ENCODE measurements at places on chromosomes 1 and 21. TPM values are rescaled to one million over a fixed set of nuclear protein-coding genes. Genes with fewer than 3 reads are reported as not detected.

DNA sequence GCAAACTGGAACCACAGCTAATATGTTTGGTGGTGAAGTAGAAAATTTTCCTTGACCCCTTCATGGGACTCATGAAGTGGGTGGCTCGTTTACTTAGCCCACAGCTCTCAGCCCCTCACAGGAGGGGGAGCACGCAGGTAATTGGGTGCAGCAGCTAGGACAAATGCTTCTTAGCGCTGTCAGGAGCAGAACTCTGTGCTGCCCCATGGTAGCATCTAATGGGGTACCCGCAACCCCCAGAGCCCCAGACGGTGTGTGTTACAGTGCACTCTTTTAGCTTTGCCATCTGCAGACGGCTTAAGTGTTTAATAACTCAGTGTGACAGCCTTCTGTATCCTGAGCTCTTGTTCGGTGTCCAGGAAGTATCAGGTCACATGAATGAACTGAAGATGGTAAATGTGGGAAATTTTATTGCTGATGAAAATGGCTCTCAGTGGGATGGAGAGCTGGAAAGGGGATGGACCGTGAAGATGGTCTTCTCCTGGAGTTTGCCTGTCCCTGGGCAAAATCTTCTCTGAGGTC, 189.6 kb upstream of the ZRANB2 start:
- no peak for DNase-seq

GRCh38 chr1:68010090-68010489, 40.3 kb downstream of the DIRAS3 start:
- DNase-seq: no peak

DNA sequence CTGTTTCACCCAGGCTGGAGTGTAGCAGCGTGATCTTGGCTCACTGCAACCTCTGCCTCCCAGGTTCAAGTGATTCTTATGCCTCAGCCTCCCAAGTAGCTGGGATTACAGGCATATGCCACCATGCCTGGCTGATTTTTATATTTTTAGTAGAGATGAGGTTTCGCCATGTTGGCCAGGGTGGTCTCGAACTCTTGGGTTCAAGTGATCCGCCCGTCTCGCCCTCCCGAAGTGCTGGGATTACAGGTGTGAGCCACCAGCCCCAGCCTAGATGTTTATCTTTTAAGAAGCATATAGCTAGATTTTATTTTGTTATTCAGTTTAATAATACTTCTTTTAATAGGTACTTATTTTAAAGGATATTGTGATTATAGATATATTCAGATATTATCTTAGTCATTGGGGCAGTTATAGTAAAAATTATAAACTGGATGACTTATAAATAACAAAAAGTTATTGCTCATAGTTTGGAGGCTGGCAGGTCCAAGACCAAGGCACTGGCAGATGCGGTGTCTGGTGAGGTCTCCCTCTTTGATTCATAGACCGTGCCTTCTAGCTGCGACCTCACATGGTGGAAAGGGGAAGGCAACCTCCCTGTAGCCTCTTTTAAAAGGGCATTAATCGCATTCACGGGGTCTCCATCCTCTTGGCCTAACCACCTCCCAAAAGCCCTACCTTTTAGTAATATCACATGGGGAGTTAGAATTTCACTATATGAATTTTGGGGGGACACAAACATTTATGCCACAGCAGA, 3.1 kb upstream of the KCNE2 start:
- DNase-seq: no peak

DNA sequence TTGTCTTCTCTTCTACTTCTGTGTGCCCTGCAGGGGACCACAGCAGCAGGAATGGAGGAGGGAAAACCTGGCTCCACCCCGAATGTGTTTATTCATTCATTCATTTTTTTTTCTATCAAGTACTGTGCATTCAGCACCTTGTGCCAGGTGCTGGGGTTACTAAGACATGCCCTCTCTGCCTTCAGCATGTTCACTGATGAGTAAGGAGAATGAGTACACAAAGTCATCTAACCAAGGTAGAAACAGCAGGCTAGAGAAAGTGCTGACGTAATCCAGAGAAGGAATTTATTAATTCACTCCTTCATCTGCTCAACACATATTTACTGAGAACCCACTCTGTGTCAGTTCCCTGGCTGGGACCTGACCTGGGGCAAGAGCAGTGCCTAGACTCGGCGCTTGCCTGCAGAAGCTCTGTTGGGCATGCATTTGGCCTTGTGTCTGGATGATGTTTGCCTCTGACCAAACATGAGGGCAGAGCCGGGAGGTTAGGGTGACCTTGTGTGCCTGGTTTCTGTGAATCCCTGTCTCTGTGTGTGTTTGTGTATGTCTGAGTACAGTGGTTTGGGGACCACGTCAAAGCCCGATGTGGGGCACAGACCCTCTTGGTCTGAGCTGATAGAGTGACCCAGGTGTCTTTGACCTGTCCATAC, 3.3 kb upstream of the MYOG start:
- no peak for DNase-seq

GRCh38 chr1:172895050-172895460, 155.7 kb downstream of the TNFSF18 start:
- DNase-seq: no peak

DNA sequence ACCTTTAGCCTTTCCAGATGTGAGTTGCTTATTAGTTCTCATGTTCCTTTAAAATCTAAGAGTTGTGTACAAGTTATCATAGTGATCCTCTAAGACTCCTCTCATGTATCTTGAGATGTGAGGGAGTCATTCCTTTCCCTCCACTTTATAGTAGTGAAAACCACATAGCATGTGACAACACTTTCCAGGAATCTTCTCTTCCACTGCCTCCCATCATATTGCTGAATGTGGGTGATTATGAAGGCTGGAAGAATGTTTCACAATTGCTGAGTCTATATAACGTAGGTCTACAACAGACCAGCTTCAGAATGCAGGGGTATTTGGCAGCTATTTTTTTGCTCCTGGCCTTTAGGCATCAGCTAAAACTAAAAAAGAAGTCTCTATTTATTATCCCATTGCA, 44.7 kb upstream of the LRRC7 start:
- DNase-seq: no peak

DNA sequence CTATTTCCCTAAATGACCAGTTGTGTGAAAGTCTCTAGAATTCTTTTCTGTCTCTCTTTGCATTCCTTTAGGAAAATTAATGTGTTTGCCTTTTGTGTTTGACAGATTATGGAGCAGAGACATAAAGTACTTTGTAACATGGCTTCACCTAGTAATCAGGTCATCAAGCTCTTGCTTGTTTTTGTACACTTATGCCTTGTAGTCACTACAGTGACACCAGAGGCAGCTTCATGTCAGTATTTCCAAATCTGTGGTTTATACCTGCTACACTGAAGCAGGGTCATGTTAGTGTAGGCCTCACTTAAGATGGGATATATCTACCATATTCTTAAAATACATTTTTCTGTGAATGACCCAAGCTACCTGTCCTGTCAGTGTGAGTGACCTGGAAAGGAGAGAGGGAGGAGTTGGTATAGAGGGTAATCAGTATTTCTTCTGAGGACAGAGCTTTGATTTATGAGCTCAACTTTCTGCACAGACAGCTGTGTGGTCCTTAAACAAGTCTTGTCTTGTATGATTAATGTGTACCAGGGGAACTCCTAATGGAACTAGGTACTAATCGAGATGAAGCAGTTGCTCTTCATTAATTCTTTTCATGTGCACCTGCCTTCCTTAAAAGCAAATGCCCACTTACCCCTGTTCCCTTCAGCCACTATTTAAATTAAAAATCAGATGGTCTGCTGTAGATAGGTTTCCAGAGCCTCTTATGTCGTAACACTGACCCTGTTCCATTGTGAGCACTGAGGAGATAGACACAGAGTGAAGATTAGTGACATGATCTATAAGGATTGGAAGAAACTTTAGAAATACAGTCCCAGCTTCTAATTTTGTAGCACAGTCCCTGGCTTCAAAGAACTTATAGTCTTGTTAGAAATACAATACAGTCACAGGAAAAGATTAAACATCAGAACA, 45.7 kb downstream of the MACO1 start:
- DNase-seq: no peak

DNA sequence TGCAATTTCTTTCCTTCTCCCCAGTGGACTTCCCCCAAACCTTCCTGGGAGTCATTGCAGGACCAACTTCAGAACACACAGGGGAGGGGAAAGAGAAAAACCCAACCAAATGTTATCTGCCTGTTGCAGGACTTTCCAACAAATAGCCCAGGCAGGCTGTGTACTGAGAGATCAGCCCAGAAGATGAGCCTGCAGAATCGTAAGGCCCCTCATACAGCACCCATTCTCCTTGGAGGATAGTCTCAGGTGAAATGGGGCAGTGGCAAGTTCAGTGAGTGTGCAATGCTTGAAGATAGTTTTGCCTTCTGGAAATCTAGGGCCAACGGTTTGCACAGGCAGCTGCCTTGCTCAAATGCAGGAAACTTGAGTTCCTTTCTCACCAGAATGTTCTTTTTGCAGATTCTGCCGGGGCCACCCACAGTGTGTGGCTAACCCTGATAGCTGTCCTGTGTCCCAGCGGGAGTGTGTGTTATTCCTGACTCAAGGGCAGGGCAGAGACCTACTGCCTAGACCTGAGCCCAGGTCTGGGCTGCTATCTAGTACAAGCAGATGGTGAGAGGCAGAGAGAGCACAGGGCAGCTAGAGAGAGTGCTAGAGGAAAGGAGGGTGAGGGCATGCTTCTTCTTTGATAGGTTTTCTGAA, 48.8 kb downstream of the GADD45A start:
- DNase-seq: no peak

GRCh38 chr1:180255536-180256340, 25.7 kb downstream of the LHX4 start:
- no peak for DNase-seq

DNA sequence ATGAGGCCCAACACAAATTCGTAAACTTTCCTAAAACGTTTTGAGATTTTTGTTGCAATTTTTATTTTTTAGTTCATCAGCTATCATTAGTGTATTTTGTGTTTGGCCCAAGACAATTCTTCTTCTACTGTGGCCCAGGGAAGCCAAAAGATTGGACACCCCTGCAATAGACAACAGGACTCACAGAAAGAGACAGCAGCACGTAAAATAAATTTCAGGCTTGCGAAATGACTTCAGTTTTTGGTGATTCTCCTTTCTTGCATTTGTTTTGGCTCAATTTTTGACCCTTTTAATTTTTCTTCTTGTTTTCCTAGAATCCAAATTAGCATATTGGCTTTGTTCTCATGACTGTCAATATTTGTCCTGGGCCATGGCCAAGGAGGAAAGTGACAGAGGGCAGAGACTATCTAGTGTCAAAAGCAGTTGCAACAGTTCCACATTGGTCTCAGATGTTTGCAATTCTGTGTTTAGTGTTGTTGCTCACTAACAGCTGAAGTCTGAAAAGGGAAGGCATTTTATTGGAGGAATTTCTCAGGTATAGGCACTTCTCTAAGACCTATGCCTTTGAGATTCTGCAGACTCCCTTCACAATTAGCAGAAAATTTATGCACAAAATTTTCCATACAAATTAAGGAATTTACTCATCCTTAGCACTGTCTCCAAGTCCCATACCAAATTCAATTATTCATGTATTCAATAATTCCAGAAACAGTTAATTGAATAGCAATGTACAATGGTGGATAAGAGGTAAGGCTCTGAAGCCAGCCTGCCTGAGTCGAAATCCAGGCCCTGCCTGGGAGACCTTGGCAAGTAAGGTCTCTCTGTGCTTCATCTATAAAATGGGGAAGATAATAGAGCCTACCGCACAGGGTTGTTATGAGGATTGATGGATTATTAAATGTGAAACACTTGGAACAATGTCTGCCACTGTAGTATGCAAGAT, 160.9 kb upstream of the IVNS1ABP start:
- no peak for DNase-seq

DNA sequence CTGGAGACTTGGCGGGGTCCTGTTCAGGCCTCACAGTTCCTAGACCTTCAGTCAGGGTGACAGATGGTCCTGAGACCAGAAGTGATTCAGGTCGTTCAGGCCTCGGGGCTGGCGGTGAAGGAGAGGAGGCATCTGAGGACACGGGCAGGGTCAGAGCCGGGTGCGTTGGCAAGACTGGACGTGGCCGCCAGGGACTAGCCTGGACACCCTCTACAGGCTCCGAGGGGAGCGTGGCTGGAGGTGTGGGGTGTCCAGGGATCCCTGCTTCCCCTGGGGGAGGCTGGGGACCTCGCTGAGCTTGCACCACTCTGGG, 64.0 kb upstream of the TARDBP start:
- no peak for DNase-seq

GRCh38 chr1:193537266-193538002, 351.0 kb upstream of the B3GALT2 start:
- no peak for DNase-seq

GRCh38 chr1:235326719-235327558, 1.0 kb downstream of the ARID4B start:
- peak; percentile 60 for DNase-seq

GRCh38 chr1:191886977-191887376, 271.3 kb upstream of the RGS18 start:
- no peak for DNase-seq

DNA sequence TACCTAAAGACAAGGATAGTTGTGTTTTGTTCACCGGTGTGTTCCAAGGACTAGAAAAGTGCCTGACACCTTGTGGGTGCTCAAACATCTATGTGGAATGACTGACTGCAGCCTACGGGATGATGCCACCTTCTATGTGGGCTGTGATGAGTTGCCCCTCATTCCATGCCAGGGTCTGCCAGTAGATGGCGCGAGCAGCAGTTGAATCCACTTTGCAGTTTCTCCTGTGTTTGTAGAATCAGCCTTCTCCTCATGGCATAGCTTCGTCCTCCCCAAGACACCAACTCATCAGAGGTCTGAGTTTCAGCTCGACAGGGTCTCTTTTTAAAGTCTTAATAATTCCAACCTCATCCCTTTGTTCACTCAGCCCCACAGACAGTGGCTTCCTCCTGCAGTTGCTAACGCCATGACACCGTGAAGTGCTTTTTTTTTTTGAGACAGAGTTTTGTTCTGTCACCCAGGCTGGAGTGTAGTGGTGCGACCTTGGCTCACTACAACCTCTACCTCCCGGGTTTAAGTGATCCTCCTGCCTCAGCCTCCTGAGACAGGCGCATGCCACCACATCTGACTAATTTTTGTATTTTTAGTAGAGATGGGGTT, 133.7 kb downstream of the CAPN8 start:
- peak; percentile 72 for DNase-seq

- no peak for DNase-seq
Observed at GRCh38 chr1:117613249-117613968, 7.6 kb downstream of the TENT5C start.

DNA sequence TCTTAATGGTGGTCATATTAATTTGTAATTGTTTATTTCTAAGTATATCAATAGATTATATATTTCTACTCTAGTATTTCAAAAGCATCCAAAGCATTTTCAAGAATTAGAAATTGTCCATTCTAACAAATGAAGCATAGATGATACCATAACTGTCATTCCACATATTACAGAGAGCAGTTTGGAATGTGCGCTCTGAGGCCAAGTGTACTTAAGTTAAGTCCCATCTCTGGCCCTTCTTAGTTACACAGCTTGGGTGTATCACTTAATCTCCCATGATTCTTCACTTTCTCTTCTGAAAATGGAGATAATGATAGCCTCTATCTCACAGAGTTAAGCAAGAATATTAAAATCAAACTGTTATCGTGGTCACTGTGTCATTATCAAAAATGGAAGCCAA, 281.1 kb downstream of the MRPL39 start:
- DNase-seq: no peak

- no peak for DNase-seq
Observed at GRCh38 chr1:182835806-182836205, 3.3 kb upstream of the DHX9 start.

ZNF326 gene
- total RNA-seq: 33.9 TPM

ITLN2 gene
- total RNA-seq: not detected

RIPK4 gene
- 1.3 TPM for total RNA-seq

HCRTR1 gene
- total RNA-seq: 0.06 TPM

PPIAL4G gene
- total RNA-seq: 0.09 TPM

RSPH1 gene
- total RNA-seq: 0.04 TPM

OR2L3 gene
- not detected for total RNA-seq

NBPF6 gene
- total RNA-seq: not detected

EPHB2 gene
- 80.2 TPM for total RNA-seq

HEYL gene
- total RNA-seq: 4.0 TPM

G0S2 gene
- not detected for total RNA-seq

OXCT2 gene
- 2.1 TPM for total RNA-seq

Data from neural progenitor cell (in vitro differentiated cells).